CD4-positive, CD25-positive, alpha-beta regulatory T cell (primary cell): ENCODE measurements at places on chromosomes 1 and 21. TPM values are rescaled to one million over a fixed set of nuclear protein-coding genes. Genes with fewer than 3 reads are reported as not detected.

DNA sequence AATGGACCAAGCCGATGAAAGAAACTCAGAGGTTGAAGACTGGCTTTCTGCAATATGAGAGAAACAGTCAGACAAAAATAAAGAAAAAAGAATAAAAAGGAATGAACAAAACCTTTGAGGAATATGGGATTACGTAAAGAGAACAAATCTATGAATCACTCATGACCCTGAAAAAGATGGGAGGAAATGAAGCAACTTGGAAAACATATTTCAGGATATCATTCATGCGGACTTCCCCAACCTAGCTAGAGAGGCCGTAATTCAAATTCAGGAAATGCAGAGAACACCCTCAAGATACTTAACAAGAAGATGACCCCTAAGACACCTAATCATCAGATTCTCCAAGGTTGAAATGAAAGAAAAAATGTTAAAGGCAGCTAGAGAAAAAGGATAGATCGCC lies 705.3 kb upstream of the CHRM3 start:
- no peaks in the 10 kb centered on the region for H3K4me1 ChIP-seq
- DNase-seq, result no peak
- no peaks in the 10 kb centered on the region for H3K27me3 ChIP-seq
- H3K4me3 ChIP-seq, result no peak overlapping the region

DNA sequence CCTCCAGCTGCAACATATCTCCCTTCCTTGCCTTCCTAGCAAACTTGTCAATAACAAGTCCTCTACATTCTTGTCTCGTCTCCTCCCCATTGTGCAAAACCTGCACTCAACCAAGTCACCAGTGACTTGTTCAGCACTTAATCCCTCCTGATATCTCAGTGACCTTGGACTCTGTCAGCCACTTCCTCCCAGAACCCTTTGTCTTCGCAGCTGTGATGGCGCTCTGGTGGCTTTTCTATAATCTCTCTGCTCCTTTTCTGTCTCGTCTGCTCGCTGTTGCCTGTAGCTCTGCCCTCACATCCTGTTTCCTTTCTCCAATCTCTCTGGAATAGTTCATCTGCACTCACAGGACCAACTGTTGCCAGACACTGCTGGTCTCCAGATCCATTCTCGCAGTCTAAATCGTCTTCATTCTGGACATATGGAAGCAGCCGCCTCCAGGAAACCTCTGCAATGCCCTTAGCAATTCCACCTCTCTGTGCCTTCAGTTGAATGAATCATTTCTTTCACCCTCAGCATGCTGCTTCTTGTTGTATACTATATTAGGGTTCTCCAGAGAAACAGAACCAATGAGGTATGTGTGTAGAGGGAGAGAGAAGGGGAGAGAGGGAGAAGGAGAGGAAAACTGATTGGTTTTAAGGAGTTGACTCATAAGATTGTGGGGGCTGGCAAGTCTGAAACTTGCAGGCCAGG lies 17.4 kb upstream of the IFNAR2 start:
- peak overlapping the region; percentile 43 for H3K4me3 ChIP-seq
- H3K36me3 ChIP-seq, result no peaks in the 10 kb centered on the region
- peak; percentile 37 for DNase-seq

- DNase-seq, result no peak
- no peaks in the 10 kb centered on the region for H3K27me3 ChIP-seq
- peaks cover 72% of the 10 kb centered on the region for H3K36me3 ChIP-seq
- H3K27ac ChIP-seq, result no peak overlapping the region
Observed at GRCh38 chr1:35894183-35894582, 11.2 kb downstream of the AGO1 start.

DNA sequence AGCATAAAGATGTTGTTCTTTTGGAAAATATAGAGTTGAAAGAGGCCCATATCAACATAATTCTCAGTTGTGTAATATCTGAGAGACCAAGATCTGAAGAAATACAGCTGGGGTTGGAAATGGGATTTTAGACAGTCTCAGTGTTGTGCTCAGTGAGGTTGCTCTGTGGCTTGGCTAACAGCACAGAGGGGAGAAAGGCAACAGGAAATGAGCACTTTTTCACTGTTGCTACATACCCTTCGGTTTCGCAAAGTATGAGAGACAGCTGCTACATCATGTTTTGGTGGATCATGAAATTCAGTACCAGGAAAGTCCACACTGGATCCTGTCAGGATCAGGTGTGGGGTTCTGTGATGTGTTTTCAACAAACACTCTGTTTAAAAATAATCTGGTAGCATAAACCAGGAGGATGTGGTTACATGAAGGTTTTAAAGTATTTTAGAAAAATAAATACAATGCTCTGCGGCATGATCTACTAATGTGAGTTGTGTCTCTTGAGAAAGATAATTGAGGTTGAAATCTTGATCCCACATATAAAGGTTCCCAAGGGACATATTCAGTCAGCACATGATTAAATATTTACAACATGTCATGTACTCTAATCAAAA lies 7.0 kb upstream of the GPR88 start:
- peaks cover 10% of the 10 kb centered on the region for H3K4me1 ChIP-seq
- no peaks in the 10 kb centered on the region for H3K36me3 ChIP-seq
- DNase-seq, result no peak
- H3K27ac ChIP-seq, result no peak overlapping the region
- peaks cover 10% of the 10 kb centered on the region for H3K27me3 ChIP-seq

GRCh38 chr1:17763995-17764394 lies 8.9 kb downstream of the ACTL8 start:
- no peak overlapping the region for H3K4me3 ChIP-seq
- no peak overlapping the region for H3K27ac ChIP-seq
- H3K36me3 ChIP-seq, result no peaks in the 10 kb centered on the region
- no peak for DNase-seq
- H3K4me1 ChIP-seq, result no peaks in the 10 kb centered on the region

- H3K27ac ChIP-seq, result no peak overlapping the region
- no peaks in the 10 kb centered on the region for H3K36me3 ChIP-seq
- no peak overlapping the region for H3K4me3 ChIP-seq
- peaks cover 10% of the 10 kb centered on the region for H3K4me1 ChIP-seq
- peaks cover 69% of the 10 kb centered on the region for H3K27me3 ChIP-seq
- DNase-seq, result no peak
Observed at GRCh38 chr1:90708826-90709225, 8.3 kb downstream of the BARHL2 start.

DNA sequence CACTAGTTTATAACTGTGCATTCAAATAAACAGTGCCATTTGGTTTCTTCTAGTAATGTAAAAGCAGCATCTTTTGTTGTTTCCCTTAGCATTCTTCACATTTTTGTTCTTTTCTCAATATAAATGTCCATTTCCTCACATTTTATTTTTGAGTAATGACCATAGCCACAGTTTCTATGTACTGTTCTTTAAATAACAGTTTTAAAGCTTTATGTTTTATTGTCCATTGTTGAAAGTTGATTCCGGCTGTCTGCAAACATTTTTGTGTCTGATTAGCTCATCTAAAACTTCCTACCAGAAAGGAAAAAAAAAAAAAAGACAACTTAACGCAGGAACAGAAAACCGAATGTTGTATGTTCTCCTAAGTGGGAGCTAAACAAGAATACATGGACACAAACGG lies 139.7 kb downstream of the MAGI3 start:
- no peak overlapping the region for H3K4me3 ChIP-seq
- H3K27me3 ChIP-seq, result peaks cover 4% of the 10 kb centered on the region
- H3K27ac ChIP-seq, result no peak overlapping the region
- no peak for DNase-seq

DNA sequence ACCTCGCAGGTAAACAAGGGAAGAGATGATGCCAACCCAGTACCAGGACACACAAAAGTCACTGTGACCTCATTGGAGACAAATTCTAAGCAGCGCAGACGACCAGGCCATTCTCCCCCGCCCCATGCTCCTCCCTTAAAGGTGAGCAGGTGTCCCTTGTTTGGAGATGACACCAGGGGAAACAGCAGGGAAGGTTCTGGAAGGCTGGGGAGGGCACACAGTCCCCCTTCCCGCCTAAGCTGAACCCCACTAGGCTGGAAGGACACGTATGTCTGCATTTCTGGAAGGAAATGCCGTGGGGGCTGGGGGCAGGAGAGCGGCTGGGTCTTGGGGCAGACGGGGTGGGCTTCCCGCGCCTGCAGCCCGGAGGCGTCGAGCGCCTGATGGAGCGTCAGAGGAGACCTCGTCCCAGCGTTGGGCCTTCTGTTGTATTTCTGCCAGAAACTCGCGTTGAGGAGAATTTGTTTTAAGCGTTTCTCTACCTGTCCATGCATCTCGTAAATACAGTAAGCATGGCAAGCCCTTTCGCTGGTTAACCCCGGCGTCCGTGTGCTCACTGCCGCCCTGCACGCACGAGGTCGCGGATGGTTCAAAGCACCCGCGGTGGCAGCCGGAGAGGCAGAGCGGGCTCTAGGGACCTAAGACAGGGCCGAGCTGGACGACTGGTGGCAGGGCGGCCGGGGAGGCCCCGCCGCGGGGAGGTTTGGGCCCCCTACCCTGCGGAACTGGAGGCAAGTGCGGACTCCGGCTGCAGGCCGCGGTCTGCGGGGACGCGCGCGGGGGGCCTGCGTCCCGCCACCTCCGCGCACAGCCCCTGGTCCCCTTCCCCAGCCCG lies 1.2 kb upstream of the LHX4 start:
- no peak overlapping the region for H3K27ac ChIP-seq
- H3K36me3 ChIP-seq, result no peaks in the 10 kb centered on the region
- peaks cover 47% of the 10 kb centered on the region for H3K4me1 ChIP-seq
- peaks cover 37% of the 10 kb centered on the region for H3K27me3 ChIP-seq
- no peak overlapping the region for H3K4me3 ChIP-seq
- peak; percentile 40 for DNase-seq

DNA sequence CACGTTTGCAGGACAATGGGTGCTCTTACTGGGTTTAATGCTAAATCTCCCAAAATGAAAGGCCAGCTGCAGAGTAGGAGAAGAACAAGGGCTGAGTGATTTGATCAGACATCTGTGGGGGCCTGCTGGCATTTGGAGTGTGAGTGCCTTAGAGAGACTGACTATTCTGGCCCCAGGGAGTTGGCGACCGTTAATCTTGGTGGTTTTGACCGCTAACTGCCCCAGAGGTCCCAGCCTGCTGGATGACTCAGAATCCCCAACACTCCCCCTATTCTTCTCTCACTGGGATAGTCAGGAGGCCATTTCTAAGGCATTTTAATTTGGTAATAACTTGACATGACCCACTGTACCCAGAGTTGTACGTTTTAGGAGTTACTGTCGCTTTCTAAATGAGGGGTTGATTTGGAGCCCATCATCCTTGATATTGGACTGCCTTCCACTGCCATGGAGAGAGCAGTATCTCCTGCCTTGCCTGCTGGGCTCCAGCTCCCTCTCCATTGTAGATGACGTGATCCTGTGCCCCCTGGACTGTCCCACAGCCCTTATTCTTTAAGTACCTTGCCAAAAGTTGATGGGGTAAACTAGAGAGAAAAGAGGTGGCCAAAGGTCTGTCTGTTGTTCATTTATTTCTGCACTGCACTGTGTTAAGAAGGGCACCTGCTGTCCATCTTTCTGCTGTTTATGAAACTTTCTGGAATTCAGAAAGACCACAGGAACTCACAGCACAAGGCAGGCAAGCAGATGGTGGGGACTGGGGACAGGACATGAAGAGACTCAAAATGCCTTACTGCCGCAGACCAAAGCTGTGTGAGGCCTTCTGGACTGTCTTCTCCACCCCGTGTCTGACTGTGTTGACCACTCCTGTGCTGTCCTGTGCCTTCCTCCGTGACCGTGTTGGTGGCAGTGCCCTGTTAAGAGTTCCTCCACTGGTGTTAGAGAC lies 98.2 kb upstream of the ARTN start:
- no peak overlapping the region for H3K27ac ChIP-seq
- no peak overlapping the region for H3K4me3 ChIP-seq
- peaks cover 6% of the 10 kb centered on the region for H3K36me3 ChIP-seq
- peaks cover 48% of the 10 kb centered on the region for H3K4me1 ChIP-seq
- H3K27me3 ChIP-seq, result no peaks in the 10 kb centered on the region

DNA sequence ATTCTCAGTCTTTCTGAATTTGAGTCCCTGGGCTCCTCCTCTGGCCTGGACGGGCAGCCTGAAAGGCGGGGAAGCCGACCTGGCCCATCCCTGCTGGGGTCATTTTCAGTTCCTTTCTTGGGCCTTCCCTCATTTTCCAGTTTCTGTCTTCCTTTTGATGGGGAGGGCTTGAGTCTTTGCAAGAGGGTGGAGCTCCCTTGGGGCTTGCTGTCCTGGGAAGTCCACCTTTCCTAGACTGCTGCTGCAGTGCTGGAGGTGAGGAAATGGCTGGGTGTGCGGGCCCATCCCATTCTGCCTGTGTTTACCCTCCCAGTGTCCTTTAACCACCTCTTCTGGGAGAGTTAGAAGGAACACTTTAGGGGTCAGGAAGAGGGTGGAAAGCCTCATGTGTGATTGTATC lies 40.4 kb upstream of the SYNC start:
- peaks cover 4% of the 10 kb centered on the region for H3K4me1 ChIP-seq
- H3K36me3 ChIP-seq, result no peaks in the 10 kb centered on the region

GRCh38 chr1:159790237-159790917 lies 9.6 kb downstream of the DUSP23 start:
- H3K36me3 ChIP-seq, result no peaks in the 10 kb centered on the region
- no peak overlapping the region for H3K27ac ChIP-seq

- DNase-seq, result no peak
- no peaks in the 10 kb centered on the region for H3K4me1 ChIP-seq
- peaks cover 1% of the 10 kb centered on the region for H3K27me3 ChIP-seq
- no peak overlapping the region for H3K4me3 ChIP-seq
- no peaks in the 10 kb centered on the region for H3K36me3 ChIP-seq
- H3K27ac ChIP-seq, result no peak overlapping the region
Observed at GRCh38 chr1:184297244-184297750, 89.5 kb upstream of the C1orf21 start.

GRCh38 chr1:54798769-54799641 lies 2.1 kb downstream of the TTC22 start:
- H3K27ac ChIP-seq, result peak overlapping the region; percentile 63
- peak overlapping the region; percentile 87 for H3K4me3 ChIP-seq
- H3K27me3 ChIP-seq, result no peaks in the 10 kb centered on the region

DNA sequence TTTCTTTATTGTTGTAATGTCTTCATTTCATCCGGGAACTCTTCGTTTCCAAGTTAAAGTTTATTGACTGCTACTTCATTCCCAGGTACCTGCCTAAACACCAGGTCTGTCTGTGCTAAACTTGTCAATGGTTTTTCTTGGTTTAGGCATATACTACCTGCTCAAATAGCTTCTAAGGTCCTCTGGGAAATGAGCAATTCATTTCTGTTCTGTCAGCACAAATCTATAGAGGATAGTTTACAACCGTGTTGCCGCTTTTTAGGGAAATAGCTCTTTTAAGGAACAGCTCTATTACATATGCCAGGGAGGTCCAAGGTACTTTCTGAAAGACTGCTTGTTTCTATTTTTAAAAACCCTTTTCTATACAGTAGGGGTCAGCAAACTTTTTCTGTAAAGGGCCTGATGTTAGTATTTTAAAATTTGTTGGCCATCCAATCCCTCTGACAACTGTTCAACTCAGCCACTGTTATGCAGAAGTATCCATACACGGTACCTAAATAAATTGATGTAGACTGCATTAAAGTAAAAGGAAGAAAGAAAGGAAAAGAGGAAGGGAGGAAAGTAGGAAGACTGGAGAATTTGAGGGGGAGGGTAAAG lies 222.7 kb upstream of the PTBP2 start:
- no peaks in the 10 kb centered on the region for H3K4me1 ChIP-seq
- H3K27ac ChIP-seq, result no peak overlapping the region
- no peaks in the 10 kb centered on the region for H3K27me3 ChIP-seq
- H3K36me3 ChIP-seq, result no peaks in the 10 kb centered on the region
- DNase-seq, result no peak

FCRL3 gene
- total RNA-seq, result 24.8 TPM

OR2L3 gene
- not detected for total RNA-seq
